Stimulated activated CD8-positive, alpha-beta memory T cell treated with anti-CD3 and anti-CD28 coated beads, Interleukin-15, amount 100 ng/mL, for 24 hours (primary cell): ENCODE measurements at places on chromosomes 5 and 9.

DNA sequence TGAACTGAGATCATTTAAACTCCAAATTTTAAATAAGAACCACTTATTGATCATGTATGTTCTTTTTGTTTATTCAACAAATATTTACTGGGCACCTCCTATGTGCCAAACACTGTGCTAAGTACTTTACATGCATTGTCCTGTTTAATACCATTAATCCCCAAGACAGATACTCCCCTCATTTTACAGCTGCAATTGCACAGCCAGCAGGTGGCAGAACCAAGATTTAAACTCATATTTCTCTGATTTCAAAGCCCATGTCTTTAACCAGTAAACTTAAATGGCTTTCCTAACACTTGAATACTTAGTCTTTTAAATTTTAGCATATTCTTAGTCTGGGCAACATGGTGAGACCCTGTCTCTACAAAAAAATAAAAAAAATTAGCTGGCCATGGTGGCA is 43.4 kb upstream of the KIAA1958 start:
- DNase-seq, result no peak

- DNase-seq, result no peak
Observed at GRCh38 chr5:1011226-1011631, 2.6 kb downstream of the NKD2 start.

GRCh38 chr9:89837162-89837933 is 232.5 kb downstream of the GADD45G start:
- no peak for DNase-seq

- no peak for DNase-seq
Observed at GRCh38 chr9:127903557-127904475, 4.4 kb upstream of the ST6GALNAC6 start.

DNA sequence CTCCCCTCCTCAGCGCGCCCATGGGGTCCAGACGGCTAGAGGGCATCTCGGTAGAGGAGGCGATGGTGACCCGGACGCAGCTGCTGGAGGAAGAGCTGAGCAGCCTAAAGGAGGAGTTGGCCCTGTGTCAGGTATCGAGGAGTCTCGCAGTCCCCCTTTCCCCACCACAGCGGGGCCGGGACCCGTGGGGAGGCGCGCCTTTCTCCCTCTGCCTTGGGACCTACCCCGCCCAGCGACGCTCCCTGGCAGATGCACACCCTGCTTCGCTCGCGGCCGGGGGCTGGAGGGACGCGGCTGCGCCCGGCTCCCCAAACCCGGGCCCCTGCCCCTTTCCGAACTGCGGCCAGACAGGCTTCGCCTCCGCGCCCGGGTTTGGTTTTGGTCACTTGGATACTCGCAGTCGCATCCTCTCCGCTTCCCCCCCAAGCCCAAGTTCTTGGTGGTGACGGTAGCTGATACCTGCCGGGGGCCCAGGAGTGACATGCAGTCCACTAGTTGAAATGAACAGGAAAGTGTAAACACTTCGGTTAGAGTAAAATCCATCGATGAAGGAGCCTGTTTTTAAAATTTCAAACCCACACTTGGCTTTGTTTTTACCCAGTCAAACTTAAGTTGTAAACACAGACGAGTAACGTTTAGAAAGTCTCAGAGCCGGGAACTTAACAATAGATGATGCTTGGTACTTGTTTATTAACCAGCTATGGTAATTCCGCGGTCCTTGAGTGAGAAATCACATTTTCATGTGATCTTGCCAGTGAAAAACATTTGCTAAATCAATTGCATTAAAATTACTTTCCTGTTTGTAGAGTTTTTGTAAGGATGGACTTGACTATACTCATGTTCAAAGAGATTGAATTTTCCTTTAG is 688 bp downstream of the CNTLN start:
- no peak for DNase-seq

DNA sequence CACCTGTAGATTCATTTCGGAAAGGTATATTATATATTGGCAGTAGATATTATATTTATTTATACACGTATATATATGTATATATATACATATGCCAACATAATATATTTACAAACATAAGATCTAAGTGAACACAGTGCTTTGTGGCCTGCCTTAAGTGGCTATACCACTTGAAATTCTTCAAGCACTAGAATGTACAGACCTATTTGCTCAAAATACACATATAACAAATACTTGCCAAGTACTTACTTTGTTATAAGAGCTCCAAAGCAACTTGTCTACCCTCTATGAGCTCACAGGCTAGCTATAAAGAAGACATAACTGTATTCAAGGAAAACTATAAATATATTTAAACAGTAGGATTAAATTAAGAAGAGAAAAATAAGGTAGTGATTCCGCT is 33.6 kb upstream of the SLC36A1 start:
- no peak for DNase-seq

DNA sequence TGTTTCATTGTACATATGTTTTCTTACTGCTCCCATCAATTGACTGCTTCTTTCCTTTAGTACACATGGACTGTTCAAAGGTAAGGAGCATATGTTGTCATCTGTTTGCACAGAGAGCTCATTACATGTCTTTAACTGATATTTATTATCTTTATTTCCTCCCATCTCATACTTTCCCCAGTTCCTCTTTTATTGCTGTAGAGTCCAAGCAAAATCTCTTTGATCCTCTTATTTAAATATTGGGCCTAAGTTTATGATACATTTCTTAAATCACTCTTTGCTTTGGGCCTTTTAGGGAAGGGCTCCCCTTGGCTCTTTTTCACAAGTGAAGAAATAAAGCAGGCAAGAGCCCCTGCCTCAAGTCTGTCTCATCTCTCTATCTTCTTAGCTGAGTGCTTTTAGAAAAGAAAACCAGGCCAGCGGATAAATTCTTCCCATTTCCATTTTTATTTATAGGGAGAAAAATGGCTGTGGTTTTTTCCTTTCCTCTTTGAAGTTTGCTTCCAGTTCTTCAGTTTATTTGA is 152.4 kb downstream of the DOCK2 start:
- no peak for DNase-seq

DNA sequence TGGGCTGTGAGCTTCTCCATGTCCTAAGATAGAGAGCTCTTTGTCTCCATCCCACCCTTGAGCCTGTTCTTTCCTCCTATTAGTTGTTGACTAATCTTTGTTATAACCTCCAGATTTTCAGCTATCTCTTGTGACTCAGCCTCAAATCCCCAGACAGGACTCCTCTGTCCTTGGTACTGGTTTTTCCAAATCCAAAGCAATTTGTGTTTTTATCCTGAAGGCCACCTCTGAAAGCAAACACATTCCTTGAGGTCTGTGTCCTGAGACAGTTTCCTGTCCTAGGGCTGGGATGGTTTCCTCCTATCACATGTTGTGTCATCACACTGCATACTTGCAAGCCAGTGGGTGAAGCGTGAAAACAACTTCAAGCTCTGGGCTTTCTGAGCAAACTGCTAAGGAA is 8.5 kb downstream of the TNC start:
- no peak for DNase-seq

DNA sequence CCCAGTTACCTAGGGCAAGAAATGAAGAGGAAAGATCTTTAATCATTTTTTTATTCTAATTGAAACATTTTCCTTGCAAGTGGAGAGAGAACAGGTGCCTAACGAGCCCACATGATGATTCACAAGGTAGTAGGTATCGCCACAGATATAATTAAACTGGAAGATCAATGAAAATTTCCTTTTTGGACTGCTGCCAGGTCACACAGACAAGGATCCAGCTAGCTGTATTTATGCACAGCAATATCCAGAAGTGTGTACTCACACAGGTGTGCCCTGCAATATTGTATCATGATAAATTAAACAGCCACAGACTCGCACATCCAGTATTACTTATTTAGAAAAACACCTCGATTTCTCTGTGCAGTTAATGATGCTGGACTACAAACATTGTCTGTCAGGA is 294.0 kb upstream of the SMARCA2 start:
- DNase-seq, result no peak

- no peak for DNase-seq
Observed at GRCh38 chr5:33997331-33997983, 10.4 kb downstream of the AMACR start.

- no peak for DNase-seq
Observed at GRCh38 chr9:125966959-125967711, 220.0 kb downstream of the PBX3 start.

- DNase-seq, result no peak
Observed at GRCh38 chr9:123149067-123149466, 115.6 kb downstream of the GPR21 start.

GRCh38 chr5:59325070-59325469 is 568.5 kb downstream of the PDE4D start:
- no peak for DNase-seq

DNA sequence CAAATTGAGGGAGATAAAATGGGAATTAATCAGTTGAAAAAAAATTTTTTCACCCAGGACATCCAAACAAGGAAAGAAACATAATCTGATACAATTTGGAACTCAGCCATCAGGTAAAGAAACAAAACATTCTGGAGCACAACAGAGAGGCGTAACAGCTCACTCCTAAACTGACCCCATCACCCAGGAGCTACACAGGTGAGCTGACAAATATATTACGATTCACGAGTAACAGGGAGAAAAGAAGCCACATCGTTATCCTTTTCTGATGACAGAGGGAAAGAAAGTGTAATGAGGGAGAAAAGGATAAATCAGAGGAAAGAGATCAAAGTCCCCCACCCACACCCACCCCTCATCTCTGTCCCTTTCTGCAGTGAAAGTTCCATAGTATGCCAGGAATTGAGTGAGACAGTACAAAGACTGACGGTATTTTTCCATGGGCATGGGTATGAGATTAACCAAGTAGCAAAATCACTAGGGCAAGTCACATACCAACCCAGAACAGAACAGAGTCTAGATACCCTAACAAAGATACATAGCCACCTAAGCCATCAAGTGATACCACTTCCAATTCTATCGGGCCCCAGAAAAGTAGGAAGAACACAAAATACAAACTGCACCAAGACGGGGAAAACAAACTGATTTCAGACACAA is 45.4 kb downstream of the TMEM245 start:
- no peak for DNase-seq

- no peak for DNase-seq
Observed at GRCh38 chr5:39941416-39941815, 516.6 kb upstream of the DAB2 start.

GRCh38 chr5:78961743-78962142 is 23.4 kb downstream of the ARSB start:
- DNase-seq, result no peak

DNA sequence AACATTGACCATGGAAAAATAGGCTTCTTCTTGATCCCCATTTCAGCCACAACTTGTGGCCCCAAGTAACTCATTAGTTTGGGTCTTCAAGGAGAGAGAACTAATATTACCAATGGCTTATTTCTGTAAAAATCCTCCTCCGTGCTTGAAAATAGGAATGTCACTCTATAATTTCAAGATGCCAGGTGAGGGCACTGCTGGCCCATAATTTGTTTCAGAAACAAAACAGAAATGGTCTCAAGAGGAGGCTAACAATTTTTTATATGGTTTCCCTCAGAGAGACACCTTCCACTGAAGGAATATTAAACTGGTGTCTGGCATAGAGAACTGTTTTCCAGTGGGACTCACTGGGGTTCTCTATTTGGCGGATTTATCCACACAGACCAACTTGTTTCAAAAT is 437.0 kb upstream of the TRPC7 start:
- DNase-seq, result no peak

- DNase-seq, result no peak
Observed at GRCh38 chr5:174282391-174282790, 236.9 kb downstream of the NSG2 start.

DNA sequence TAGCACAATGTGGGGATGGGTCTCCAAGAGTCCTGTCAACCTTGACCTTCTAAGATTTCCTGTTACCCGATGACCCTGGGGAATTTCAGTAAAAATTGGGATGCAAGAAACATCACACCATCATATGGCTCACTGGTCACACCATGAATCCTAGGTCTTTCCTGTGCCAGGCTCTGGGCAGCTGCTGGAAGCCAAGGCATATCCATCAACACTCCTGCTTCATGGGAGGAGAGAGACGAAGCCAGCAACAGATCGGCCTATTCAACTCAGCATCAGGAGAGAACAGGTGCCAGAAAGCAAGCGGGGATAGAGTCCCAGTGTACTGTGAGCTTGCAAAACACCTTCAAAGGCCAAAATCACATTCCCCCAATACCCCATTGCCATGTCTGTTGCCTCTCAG is 6.5 kb upstream of the NEK6 start:
- no peak for DNase-seq

DNA sequence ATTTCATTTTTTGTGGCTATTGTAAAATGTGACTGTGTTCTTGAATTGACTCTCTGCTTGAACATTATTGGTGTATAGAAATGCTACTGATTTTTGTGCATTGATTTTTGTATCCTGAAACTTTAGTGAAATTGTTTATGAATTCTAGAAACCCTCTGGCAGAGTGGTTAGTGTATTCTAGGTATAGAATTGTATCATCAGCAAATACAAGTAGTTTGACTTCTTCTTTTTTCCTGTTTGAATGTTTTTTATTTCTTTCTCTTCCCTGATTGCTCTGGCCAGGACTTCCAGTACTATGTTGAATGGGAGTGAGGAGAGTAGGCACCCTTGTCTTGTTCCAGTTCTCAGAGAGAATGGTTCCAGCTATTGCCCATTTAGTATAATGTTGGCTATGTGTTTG is 88.8 kb upstream of the HMHB1 start:
- DNase-seq, result no peak

- DNase-seq, result no peak
Observed at GRCh38 chr5:34059977-34060376, 17.0 kb upstream of the C1QTNF3 start.

DNA sequence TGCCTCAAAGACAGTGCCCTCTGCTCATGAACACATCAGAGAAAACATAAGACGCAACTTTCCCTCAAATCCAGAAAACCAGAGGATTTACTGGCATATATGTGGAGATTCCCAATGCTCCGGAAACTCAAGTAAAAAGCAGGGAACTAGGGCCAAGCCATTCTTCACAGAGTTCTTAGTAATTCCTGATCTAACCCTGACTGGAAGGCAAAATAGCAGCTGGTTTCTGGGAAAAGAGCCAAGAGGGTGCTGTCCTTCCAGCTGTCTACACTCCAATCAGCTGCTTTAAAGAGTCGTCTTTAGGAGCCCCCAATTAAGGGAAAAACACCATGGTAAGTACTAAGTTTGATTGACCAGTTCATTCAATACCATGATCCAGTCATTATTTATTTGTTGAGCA is 49.6 kb downstream of the GNA14 start:
- DNase-seq, result no peak

DNA sequence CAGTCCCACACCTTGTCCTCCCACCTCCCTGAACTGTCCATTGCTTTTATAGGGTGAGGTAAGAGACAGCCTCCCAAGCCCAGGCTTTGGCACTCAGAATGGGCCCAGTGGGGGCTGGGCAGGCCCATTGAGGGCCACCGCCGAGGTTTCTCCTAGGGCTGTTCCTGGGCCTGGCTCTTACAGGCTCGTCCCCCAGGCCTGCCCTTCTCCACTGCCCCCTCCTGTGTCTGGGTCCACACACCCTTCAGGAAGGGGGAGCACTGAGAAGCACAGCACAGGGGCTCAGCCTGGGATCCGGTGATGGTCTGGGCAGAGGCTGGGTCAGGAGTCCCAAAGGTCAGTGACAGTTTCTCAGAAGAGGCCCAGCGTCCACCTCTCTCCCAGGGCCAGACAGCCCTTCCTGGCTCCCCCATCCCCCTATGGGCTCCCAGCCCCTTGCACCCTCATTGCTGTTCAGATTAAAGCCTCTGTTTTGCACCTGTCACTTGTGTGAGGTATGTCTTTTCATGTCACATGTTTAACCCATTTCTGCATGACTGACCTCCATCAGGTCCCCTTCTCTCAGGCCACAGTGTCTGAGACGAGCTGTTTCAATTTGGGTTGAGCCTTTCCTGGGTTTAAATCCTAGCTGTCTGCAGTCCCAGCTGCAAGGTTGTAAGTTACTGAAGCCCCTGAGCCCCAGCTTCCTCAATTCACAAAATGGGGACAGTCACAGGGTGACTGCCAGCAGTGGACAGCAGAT is 29.4 kb downstream of the IER5L start:
- no peak for DNase-seq

GRCh38 chr9:125147401-125147951 is 4.1 kb upstream of the SCAI start:
- no peak for DNase-seq
